ENCODE measurements at places on chromosomes 11 and 22.

GRCh38 chr11:121323046-121323607 is 30.6 kb downstream of the SC5D start:
- no peak for DNase-seq

GRCh38 chr11:131311776-131312514 is 58.5 kb upstream of the NTM start:
- DNase-seq: no peak

- DNase-seq: peak; percentile 3
These were observed 5.3 kb downstream of the GAS2 start for GRCh38 chr11:22671751-22672150.

DNA sequence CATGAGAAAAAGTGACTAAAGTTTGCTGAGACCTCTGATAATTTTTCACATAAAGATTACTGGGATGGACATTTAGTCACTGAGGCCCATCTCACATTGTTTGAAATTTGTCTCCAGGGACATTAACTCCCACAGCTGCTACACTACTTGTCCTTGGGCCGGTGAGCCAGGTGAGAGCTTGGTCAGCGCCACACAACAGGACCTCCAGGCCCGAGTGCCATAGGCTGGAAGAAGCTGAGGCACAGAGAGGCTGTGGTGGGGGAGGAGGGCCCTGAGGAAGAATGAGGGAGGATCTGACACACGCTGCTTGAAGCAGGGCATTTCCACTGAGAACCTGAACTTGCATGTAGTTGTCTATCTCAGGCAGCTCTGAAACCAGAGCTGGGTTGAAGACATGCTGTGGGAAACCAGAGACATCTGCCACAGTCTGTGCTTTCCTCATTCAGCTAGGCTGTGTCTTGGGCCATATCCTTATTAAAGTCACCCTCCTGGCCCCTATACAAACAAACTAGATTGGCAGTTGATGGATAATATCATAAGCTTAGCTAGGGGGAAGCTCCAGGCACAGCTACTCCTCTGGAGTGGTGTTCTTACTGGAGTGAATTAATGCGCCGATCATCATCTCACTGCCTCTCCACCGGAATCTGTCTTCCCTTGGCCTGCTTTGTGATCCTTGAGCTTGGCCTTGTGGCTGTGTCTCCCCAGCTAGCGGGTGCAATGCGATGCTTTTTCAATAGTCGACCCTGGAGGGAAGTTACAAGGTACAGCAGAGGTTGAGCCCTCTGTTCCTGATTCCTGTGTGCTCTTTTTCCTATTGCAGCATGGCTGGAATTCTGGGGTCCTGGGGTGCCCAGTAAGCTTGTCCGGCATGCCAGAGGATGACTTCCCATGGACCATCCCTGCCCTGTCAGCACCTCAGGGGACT is 225.3 kb upstream of the B3GAT1 start:
- DNase-seq: no peak

GRCh38 chr11:4385978-4386740 is 7.3 kb downstream of the TRIM21 start:
- DNase-seq: no peak

DNA sequence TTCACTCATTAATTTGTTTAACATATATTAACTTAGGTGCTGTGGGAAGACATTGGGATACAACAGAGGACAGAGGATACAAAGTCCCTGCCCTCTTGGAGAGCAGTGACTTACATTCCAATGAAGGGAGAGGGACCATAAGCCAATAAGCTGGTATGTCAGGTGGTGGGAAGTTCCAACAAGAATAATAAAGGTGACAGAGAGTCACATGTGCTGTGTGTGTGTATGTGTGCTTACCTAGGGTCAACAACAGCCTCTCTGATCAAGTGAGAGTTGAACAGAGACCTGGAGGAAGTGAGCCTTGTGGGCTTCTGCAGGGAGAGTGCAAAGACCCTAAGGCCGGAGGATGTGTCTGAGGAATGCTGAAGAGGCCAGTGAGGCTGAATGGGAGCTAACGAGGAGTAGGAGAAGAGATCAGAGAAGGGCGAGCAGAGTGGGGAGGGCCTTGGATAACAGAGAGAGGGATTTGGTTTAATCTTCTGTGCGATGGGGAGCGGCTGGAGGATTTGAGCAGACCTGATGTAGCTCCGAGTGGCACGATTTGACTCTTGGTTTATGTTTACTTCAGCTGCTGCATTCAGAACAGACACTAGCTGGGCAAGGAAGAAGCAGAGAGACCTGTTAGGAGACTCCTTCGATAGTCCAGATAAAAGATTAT is 35.3 kb downstream of the MAP6 start:
- DNase-seq: peak; percentile 53

DNA sequence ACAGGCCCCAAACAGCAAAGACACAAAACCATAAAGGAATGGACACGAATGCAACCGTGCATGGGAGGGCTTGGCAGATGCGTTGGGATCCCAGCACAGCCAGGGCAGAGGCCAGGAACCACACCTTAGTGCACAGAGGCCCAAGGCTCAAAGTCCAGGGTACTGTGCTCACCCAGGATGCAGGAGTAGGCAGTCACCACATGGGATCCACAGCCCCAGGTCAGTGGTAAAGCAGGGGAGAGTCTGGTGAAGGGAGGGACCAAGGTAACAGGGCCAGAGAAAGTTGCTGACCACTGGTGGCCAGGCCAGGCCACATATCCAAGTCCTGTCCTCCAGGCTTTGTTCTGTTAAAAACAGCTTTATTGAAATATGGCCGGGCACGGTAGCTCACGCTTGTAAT is 6.5 kb upstream of the CERK start:
- peak; percentile 26 for DNase-seq

DNA sequence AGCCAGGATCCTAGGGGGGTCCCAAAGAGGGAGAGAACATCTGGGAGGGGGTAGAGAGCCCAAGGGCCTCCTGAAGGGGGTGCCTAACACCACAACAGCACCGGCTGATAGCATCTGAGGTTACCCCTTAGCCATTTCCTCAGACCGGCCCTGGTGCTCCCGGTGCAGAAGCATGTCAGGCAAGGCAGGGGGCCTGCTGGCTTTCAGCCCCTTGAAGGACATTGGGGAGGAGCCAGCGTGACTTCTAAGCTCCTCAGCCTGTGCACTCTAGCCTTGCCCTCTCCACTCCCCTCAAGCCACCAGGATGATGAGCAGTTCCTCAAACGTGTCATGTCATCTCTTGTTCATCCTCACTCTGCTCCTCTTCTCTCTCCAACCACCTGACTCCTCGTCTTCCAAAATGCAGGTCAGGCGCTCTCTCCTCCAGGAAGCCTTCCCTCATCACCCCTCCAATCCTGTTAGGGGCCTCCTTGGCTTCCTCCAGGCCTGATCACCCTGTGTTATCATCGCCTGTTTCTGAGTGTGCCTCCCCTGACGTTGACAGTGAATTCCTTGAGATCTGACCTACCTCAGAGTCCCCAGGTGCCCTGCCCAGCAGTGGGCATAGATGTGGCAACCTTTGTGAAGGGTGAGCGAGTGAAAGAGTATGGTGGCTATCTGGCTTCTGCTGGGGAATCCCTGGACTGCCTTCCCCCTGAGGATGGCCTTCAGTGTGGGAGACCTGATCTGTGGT is 6.1 kb downstream of the P2RY2 start:
- no peak for DNase-seq

- no peak for DNase-seq
These were observed 16.9 kb downstream of the FXYD6 start for GRCh38 chr11:117859488-117860112.

- DNase-seq: peak; percentile 50
These were observed 72.2 kb downstream of the CSNK2A3 start for GRCh38 chr11:11280826-11281225.

DNA sequence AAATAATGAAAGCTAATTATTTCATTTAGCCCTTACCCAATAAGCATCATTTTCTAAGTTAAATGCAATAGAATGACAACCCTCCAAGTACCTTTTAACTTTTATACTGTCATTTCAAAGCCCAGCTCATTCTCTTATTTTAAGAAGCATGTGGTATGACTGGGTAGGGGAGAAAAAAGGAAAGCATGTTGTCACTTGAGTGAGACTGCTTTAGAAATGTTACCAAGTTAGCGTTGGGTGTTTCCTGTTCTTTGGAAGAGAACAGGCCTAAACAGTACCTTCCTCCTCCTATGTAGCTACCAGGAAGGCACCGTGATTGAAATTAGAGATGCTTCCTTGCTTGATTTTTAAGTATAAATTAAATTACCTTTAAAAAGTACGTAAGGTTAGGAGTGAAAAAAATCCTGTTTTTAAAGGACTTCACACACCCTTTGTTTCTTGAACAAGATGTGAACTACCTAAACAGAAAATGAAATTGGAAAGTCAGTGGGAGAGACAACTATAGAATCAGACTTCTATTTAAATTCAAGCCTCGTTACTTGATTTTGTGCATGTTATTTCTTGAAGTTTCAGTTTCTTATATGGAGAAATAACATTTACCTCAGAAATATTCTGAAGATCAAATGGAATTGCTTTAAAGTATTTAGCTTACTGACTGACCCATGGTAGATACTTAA is 741 bp upstream of the CNTF start:
- no peak for DNase-seq

DNA sequence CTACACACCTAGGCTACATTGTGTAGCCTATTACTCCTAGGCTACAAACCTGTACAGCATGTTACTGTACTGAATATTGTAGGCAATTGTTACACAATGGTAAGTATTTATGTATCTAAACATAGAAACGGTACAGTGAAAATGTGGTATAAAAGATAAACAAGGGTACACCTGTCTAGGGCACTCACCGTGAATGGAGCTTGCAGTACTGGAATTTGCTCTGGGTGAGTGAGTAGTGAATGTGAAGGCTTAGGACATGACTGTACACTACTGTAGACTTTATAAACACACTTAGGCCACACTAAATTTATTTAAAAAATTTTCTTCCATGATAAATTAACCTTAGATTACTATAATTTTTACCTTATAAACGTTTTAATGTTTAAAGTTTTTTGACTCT is 171.7 kb upstream of the NCAM1 start:
- peak; percentile 69 for DNase-seq

DNA sequence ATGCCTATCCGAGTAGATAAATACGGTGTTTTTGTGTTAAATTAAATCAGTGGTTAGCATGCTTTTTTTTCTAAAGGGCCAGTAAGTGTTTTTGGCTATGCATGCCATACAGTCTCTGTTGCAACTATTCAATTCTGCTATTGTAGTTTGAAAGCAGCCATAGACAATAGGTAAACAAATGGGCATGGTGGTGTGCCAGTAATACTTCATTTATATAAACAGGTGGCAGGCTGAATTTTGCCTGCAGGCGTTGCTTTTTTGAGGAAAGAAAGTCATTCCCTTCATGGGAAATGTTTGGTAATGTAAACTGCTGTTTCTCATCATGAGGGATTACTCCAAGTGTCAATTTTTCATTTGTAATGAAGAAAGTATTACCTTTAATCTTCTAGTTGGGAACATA is 106.5 kb downstream of the TMEM135 start:
- peak; percentile 57 for DNase-seq

- DNase-seq: peak; percentile 62
These were observed 2.4 kb downstream of the NCR3LG1 start for GRCh38 chr11:17353821-17354600.

DNA sequence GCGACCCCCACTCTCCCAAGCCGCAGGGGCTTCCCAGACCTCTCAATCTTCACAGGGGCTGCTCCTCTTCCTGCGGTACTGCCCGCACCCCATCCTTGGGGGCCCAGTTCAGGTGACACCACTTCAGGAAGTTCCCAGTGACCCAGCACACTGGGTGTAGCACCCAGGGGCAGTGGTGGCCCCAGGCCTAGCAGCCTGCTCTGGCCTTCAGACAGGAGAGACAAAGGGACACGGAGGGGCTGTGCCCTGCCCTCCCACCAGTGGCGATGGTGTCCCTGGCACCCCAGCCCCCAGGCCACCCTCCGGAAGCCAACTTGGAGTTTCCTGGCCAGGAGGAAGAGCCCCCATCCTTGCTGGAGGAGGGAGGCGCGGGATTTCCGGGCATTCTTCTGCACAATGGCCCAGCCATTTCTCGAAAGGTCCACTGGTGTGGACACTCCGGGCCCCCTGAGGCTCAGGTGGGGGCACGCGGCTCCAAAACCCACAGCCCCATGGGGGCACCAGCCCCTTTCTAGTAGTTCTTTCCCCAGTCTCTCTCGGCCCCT is 978 bp upstream of the CLDN5 start:
- DNase-seq: no peak

- peak; percentile 84 for DNase-seq
These were observed 22.0 kb downstream of the TBRG1 start for GRCh38 chr11:124644426-124645280.

DNA sequence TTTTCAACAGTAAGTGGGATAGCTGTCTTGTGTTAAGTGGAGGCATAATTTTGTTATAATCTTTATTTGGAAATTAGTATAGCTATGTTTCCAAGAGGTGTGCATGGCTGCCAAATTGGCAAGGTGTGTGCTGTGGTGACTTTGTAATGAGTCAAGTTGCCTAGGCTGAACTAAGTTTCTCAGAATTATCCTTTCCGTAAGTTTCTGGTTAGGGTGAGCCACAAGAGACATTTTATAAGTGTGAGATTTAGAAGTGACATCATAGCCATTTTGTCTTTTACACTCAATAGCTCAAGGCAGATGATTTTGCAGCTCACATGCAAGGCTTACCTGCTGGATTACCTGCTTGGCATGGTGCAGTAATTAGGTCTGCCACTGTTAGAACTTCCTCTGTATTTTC is 90.3 kb downstream of the C11orf87 start:
- no peak for DNase-seq

Data from DMS53 (cell line).